ENCODE measurements at places on chromosomes 16 and 17.
A peak's percentile ranks its signal among the peaks of the same experiment; 100 is the strongest.

DNA sequence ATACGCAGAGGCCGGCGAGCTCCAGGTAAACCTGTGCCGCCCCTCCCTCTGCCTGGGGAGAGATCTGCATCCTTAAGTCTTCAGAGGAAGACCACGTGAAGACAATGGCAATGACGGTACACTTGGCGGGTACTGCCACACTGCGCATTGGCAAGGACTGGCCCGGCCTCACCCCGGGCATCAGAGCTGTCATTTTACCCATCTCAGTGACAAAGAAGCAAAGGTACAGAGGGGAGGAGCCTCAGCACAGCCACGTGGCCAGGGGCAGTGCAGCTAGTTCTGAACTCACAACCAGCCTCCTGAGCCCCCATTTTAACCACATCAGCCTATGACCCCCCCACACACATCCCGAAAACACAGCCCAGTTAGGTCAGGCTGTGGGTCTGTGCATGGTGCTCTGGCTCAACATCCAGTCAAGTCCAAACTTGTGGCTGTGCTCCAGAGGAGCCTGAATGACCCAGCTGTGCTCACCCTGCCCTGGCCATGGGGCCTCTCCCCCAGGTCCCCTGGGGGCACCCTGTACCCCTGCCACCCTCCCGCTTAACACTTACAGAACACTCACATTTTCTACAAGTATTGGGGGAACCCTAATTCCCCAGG, 80.6 kb downstream of the C16orf95 start:
- no peak for DNase-seq

- DNase-seq = no peak
Observed at GRCh38 chr17:39618246-39618913, 8.4 kb upstream of the PPP1R1B start.

DNA sequence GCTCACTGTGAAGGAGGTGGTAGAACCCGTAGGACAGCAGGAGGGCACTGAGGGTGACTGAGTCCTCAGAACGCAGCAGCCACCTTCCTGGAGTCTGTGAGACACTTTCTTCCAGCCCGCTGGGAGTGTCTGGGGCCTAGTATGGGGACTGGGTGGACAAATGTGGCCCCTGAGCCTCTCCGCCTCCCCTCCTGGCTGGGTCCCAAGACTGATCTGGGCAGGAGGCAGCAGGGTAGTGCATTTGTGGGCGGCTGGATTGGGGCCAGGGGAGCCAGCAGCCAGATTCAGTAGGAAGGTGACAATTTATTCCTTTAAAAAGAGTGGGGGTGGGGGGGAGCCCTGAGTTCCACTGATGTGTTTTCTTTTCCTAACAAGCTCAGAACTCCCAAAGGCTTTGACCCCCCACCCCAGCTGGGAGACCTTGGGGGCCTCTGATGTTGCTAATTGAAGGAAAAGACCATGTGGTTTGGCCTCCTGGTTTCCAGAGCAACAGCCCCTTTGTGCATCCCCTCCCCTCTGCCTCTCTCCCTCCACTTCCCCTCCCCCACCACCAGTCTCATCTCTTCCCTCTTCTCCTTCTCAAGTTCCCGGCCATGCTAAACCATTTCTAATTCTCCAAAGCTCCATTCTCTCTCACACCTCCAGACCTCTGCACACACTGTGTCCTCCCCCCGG, 4.4 kb downstream of the CLEC19A start:
- no peak for DNase-seq

DNA sequence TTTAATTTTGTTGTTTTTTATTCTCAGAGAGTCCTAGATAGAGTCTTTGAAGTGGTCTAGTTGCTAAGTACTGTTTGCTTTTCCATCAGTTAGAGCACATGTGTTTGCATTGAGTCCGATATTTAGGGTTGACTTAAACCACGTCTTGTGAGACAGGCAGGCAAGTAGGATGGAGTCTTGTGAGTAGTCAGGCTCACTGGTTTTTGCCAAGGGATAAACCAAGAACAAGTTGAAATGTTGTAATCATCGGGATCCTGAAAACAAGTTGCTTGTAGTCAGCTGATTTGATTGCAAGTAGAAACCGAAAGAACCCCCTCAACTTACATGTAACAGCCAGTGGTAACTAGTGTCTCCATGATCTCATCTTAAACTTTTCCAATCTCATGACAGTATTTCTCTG, 17.2 kb downstream of the ATP6V0A1 start:
- no peak for DNase-seq

DNA sequence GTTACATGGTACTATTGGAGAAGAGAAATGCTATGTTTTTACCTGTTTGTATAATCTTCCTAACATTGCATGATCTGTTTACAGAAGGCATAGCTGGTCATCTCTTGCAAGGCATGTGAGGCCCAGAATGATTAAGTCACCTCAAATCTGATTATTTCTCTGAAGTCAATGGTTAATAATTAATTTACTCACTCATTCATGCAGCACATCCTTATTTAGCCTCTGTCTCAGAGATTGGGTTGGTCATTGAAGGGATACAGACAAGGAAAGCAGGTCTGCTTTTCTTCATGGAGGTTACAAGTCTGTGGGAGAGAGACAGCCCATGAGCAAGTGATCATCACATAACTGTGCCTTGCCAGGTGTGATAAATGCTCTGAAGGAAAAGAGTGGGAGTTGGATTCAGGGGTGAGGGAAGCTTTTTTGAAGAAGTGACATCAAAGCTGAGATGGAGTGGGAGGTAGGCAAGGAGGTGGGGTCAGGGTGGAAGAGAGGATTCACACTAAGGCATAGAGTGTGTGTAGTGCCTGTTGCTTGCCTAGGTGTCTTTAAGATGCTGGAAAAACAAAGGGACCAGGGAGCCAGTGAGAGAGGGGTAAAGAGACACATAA, 16.3 kb upstream of the RBFOX1 start:
- no peak for DNase-seq

GRCh38 chr16:48223490-48223889, 20.6 kb upstream of the LONP2 start:
- DNase-seq = no peak

DNA sequence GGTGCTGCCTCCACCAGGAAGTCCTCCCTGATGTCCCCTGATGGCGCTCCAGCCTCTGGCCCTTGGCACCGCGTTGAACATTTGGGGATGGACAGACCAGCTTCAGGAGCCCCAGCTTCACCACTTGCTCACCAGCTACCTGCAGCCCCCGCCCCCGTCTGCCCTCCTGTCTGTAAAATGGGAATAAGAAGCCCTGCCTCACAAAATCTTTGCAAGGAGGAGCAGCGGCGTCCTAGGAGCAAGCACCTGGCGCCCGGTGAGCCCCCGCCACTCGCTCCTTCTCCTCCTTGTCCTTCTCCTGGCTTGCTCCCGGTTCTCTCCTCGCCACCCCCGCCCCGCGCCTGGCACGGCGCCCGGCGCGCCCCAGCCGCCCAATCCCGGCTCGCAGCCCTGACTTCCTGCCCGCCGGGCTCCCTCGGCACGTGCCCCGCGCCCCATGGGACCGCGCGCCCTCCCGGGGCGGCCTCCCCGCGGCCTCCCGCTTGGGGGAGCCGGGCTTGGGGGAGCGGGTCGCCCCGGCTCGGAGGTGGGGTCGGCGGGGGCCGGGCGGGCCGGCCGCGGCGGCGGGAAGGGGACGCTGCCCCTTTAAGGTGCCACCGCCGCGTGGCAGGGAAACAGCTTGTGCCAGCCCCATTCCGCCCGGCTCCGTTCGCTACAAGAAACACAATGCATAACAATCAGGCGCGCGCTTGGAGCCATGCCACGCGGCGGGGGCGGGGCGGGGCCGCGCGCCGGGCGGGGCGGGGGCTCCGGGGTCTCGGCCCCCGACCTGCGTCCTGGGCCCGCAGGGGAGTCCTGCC, 9.1 kb upstream of the PPP1R1B start:
- no peak for DNase-seq

- DNase-seq = no peak
Observed at GRCh38 chr16:76910931-76911330, 280.1 kb upstream of the MON1B start.

DNA sequence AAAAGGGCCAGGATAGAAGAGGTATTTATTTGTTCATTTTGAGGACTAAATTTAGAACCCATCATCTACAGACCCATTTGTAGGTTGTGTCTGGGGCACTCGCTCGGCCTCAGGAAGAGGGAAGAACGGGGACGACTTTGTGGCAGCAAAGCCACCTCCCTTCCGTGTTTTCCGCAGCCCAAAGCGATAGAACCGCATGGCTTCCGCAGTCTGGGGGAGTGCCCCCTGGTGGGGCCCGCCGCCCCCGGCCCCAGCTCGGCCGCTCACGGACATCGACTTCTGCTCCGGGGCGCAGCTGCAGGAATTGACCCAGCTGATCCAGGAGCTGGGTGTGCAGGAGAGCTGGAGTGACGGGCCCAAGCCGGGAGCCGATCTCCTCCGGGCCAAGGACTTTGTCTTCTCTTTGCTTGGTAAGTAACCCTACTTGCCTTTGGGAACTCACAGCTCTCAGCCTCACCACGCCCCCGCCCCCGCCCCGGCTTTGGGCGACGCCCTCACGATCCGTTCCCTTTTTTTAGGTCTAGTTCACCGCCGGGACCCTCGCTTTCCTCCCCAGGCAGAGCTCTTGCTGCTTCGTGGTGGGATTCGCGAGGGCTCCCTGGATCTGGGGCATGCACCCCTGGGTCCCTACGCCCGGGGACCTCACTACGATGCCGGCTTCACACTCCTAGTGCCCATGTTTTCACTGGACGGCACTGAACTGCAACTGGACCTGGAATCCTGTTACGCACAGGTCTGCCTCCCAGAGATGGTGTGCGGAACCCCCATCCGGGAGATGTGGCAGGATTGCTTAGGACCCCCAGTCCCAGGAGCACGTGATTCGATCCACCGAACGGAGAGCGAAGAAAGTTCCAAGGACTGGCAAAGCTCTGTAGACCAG, 681 bp downstream of the TMEM102 start:
- DNase-seq = peak; percentile 85

DNA sequence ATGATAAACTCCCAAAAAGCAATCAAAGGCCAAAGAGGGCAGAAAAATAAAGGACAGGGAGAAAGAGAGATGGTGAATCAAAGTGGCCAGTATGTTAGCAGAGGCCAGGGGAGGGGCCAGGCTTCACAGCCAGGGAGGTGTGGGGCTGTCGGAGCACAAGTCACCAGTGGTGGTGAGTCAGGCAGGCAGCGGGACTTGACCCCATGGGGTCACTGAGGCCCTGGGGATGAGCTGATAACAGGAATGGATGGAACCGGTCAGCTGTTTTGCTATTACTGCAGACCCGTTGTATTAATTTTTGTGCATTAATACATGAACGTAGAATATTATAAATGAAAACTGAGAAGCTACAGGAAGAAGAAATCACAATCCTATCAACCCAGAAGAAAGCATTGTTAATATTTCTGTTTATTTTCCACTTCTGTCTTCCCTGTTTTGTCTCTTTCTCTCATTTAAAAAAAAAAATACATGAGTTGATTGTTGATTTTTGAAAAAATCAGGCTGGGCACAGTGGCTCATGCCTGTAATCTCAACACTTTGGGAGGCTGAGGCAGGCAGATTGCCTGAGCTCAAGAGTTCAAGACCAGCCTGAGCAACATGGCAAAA, 106.9 kb downstream of the SOCS1 start:
- DNase-seq = no peak

DNA sequence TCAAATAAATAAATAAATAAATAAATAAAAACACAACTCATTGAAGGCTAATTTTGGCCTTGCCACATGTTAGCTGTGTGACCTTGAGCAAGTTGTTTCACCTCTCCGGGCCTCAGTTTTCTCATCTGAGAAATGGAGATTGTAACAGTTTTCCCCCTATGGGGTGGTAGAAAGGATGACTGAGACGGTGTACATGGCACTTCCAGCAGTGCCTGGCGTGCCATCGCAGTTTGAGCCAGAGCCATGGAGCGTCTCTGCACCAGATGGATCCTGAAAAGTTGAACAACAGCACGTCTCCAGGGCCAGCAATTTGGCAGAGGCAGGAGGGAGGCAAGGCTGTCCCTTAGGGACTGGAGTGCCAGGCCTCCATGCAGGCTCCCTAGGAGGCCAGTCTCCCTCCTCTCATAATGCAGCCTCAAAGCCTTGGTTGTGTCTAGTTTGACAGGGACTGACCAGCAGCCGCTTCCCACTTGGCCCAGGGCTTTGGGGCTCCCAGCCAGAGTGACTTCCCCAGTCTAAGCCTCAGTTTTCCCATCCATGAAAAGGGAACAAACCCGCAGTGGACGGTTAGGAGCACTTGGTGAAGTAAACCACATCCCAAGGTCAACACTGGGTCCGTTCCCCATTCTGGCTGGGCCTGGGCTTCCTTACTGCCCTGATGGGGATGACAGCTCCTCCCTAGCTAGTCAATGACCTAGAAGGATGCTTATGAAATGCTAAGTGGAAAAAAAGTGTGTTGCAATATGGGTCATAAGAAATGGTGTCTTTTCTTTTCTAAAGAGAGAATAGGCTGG, 19.3 kb downstream of the SOCS1 start:
- DNase-seq = no peak

- no peak for DNase-seq
Observed at GRCh38 chr17:42361781-42362186, 26.5 kb downstream of the STAT3 start.

GRCh38 chr17:80212962-80213642, 7.0 kb downstream of the SGSH start:
- DNase-seq = no peak

GRCh38 chr16:77191259-77191969, 424 bp downstream of the MON1B start:
- DNase-seq = no peak

DNA sequence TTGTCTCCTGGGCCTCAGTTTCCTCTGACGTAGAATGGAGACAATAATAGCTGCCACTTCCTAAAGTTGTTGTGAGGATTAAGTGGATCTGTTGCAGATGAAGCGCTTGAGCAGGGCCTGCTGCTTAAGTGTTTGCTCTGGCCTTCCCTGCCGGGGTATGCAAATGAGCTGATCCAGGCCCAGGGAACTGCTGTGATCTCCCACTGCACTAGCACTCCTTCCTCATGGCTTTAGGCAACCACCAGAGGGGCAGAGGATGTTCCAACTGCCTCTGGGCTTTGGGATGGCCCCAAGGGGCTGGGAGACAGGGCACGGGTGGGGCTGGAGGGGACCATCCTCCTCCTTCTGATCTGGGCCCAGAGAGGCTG, 6.2 kb downstream of the SBK1 start:
- no peak for DNase-seq

- no peak for DNase-seq
Observed at GRCh38 chr16:30009085-30009862, 1.6 kb downstream of the DOC2A start.
